ENCODE measurements at places on chromosomes 6 and 20. TPM values are rescaled to one million over a fixed set of nuclear protein-coding genes. Genes with fewer than 3 reads are reported as not detected.

Gene HDGFL1
- not detected for polyA plus RNA-seq

Gene ELOVL2
- polyA plus RNA-seq, result 2.8 TPM

Gene PSMA7
- 161 TPM for polyA plus RNA-seq

Gene VWA7
- 2.2 TPM for polyA plus RNA-seq

Gene DDX43
- 0.85 TPM for polyA plus RNA-seq

Gene CTAGE9
- not detected for polyA plus RNA-seq

Gene ANKRD66
- 0.51 TPM for polyA plus RNA-seq

Gene MDFI
- 51.8 TPM for polyA plus RNA-seq

Gene ELOVL4
- 2.1 TPM for polyA plus RNA-seq

Gene ZBP1
- 0.12 TPM for polyA plus RNA-seq

Gene TCP11
- polyA plus RNA-seq, result not detected

Measured in muscle of arm (tissue), 14 donors.